ENCODE measurements at places on chromosomes 6 and 20.
A peak's percentile ranks its signal among the peaks of the same experiment; 100 is the strongest.

DNA sequence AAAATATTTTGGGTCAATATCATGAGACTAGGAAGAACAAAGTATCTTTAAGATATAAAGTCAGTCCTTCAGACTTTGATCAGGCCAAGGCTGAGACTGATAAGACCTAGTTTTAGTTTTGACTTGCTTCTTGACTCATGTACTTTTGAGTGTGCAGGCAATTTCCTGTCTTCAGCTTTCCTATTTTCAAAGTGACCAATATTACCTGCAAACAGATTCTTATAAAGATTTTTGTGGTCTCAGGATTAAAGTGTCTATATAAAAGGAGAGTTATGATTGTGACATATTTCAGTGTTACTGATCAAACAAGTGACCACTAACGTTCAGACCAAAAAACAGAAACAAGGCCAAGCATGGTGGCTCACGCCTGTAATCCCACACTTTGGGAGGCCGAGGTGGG is 36.0 kb upstream of the AKIRIN2 start:
- DNase-seq, result no peak

GRCh38 chr20:53926428-53927028 is 143.9 kb downstream of the BCAS1 start:
- DNase-seq, result no peak

DNA sequence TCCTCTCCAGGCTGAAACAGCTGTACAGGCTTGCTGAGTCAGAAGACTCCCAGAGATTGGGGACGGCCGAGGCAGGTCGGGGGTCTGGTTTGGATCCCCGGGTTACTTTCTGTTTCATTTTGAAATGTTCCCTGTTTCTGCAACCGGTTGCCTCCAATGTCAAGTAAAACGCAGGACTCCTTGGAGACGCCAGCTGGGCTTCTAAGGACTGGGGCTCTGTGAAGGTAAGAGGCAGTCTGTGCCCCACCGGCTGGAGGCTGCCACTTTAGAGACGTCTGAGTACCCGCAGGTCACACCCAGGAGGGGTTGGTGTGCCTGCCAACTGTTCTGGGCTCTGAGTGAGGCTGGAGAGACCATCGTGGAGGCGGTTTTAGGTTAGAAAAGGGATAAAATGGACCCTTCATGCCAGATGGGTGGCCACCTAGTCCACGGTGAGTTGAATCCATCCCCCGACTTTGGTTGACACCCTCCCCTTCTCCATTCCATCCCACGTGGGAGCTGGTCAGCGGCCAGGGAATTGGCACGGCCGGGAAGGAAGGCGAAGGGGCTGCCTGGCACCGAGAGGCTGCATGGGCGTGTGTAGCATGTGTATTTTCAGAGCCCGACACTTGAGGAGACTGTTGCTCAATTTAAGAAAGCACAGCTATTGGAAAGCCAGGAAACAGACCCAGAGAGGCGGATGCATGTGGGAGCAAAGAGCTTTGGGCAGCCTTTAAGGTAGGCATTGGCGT is 240.9 kb downstream of the PHACTR1 start:
- peak; percentile 51 for DNase-seq

DNA sequence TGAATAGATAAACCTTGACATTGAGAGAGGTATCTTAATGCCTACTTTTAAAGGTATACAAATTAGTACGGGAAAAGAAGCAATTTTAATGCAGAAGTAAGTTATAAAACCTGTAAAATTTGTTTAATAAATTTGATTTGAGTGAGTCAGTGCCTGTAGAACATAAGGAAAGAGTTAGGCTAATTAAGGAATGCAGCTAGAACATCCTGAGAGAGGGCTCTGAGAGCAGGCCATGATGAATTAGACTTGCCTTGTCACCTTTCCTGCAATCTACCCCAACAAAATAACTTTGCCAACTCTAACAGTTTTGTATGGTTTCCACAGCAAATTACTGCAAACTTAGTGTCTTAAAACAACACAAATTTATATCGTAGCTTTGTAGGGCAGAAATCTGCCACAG is 700.8 kb downstream of the RFPL4B start:
- DNase-seq, result no peak

- DNase-seq, result no peak
These were observed 4.5 kb upstream of the SERINC1 start for GRCh38 chr6:122476131-122476530.

- DNase-seq, result no peak
These were observed 105.0 kb downstream of the FIG4 start for GRCh38 chr6:109795994-109796555.

DNA sequence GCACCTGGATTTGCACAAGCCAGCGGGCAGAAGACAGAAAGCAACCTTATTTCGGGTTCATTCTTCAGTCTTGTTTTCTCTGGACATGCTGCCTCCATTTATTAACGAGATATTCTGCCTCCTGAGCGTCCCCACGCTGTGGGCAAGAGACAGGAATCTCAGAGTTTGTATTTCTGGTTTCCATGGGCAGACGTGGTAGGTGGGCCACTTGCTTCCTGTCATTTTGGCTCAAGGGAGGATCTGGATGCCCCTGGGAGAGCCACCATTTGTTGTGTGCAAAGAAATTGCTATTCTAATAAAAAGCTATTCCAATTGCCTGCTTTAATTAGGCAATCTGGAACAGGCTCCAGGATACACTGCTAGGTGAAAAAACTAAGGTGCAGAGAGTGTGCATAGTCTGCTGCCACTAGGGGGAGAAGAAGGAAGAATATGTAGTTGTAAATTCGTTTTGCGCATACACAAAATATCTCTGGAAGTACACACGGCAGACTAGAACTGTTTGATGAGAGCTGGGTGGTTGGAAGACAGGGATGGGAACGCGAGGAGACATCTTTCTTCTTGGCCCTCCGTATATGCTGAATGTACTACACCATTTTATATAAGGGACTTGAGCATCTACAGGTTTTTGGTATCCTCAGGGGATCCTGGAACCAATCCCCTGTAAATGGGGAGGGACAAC is 30.1 kb upstream of the SLC16A10 start:
- DNase-seq, result peak; percentile 23

GRCh38 chr6:165822501-165822900 is 159.5 kb upstream of the PDE10A start:
- DNase-seq, result no peak

DNA sequence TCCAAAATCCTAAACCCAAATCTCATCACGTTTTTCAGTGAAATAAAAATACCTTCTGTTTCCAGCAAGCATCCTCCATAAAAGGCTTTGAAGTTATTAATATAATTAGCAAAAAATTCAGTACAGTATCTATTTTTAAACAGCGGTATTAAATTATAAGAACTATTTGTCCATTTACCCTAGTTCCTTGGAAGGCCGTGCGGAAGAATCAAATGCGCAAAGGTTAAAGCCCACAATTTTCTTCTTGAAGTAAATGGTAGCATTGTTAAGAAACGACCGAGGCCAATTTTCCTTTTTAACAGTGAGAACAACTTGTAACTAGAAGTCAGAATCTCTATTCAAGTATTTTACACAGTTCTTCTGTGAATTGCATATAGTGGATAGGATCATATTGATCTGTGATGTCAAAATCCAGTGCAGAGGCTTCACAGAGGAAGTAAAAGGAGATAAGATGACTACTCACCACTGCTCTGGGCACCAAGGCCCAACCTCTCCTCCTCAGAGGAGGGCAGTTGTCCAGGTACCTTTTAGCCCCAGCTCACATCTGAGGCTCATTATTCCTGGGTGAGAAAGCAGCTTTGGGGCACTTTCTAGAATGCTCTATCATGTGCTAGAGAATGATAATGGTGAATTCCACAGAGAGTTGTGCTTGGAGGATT is 36.3 kb downstream of the TNFAIP3 start:
- DNase-seq, result no peak
